HT-29 (cell line): ENCODE measurements at places on chromosomes 16 and 17.

DNA sequence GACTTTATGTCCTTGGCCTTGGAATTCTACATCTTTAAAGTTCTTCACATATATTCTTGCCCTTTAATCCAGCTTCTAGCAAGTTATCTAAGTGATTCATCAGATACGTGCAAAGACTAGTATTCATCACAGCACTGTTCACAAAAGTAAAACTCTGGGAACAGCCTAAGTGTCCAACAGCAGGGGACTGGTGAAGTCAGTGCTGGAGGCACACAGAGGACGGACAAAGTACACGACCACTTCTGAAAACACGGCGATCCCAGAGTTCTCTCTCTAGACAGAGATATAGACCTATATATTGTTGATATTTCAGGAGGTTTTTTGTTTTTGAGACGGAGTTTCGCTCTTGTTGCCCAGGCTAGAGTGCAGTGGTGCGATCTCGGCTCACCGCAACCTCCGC is 12.8 kb downstream of the CTRB1 start:
- no peak for DNase-seq

GRCh38 chr17:54937018-54937417 is 31.4 kb downstream of the COX11 start:
- DNase-seq: no peak

GRCh38 chr17:30854146-30854545 is 22.4 kb downstream of the ATAD5 start:
- DNase-seq: no peak

DNA sequence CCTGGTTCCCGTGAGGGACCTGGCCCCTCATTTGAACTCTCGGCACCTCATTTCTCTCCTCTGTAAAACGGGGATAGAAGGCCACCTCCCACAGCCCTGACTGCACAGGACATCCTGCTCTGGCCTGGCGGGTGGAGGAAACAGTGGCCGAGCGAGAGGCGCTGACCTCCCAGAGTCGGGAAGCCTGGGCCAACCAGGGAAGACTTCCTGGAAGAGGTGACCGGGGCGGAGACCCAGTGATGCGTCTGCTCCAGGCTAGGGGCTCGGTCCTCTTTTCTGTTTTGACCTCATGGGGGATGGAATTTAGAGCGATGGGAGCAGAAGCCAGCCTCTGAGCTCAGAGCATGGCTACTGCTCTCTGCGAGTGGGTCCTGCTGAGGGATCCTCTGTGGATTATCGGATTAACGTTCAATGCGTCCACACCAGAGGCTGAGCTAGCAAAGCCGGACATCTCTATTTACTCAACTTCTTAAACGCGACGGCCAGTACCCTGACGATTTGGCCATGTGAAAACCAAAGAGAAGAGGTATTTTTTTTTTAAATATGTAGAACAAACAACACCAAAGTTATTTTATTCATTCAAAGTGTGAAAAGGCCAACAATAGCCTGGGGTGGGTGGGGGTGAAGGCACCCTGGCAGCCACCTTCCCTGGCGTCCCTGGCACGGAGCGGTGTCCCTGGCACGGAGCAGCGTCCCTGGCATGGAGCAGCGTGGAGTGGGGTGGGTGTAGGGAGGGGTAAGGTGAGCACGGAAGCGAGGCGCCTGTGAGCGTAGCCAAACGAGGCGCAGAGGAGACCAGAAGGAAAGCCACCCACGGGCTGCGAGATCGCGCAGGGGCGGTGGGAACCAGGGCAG is 9.2 kb upstream of the MSLN start:
- DNase-seq: no peak

- no peak for DNase-seq
These were observed 230.4 kb downstream of the C16orf78 start for GRCh38 chr16:49603956-49604355.

DNA sequence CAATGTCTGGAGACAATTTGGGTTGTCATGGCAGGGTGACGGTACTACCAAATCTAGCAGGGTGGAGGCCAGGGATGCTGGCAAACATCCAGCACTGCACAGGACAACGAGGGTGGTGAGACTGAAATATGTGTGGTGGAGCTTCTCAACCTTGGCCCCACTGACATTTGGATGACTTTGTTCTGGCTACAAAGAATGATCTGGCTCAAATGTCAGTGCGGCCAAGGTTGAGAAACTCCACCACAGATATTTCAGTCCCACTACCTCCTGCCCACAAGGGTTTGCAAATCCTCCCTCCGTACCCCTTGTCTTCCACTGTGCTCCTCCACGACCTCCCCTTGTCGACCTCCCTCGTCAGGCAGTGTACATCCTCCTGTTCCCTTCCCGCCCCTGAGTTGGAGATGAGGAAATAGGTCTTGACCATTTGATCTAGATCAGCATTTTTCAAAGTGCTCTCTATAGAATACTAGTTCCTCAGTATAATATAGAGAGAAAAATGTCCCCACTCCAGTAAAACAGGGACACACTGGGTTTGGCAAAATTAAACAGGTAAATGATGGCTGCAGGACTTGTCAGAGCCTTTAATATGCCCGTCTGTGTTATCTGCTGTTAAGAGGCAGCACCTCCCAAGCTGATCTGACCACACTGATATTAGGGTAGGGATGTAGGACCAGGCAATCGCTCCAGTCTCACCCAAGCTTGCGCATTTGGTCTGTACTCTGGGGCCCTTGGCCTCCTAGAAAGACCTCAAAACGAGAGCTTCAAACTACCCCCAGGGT is 6.8 kb downstream of the OSGIN1 start:
- no peak for DNase-seq

GRCh38 chr17:45784741-45785479 is 790 bp downstream of the CRHR1 start:
- no peak for DNase-seq

- no peak for DNase-seq
These were observed 52.6 kb downstream of the HIC1 start for GRCh38 chr17:2107506-2107905.

DNA sequence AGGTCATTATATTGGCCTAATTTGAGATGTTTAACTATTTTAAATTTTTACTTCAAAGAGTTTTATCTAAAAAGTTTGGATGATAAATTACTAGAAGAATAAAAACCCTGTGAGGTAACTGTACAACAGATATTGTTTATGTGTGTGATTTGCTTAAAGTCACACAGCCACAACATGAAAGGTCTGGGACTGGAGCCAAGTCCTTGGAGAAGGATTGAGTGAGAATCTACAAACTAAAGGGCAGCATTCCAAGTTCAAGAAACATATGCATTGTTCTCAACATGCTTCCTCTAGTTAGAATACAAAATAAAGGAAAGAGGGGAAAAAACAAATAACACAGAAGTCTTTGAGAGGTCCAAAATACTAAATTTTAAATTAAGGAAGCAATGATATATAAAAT is 131.5 kb upstream of the MON1B start:
- no peak for DNase-seq

DNA sequence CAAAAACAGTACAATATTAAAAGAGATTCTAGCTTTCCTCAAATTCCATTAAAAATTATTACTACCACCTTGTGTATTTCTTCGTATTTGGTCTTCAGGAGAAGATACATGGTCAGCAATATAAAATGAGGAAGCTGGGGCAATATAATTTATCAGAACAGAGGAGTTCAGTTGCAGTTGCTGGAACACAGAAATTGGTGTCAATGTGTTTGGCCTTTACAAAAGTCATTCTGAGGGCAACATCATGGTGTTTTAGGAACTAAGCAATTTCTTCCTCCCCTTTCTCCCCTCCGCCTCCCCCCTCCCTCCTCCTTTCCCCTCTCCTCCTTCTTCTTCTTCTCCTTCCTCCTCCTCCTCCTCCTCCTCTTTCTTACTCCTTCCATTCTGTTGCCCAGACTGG is 102.1 kb downstream of the YPEL2 start:
- DNase-seq: no peak

DNA sequence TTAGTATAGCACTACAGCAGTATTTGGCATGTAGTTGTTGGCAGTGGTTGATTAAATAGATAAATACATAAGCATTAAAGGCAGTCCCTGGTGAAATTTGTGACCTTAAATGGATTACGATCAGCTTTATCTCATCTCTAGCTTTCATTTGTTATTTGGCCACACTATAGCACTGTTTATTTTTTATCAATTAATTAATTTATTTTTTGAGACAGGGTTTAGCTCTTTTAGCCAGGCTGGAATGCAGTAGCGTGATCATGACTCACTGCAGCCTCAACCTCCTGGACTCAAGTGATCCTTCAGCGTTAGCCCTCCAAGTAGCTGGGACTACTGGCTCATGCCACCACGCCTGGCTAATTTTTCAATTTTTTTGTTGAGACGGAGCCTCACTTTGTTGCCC is 18.7 kb upstream of the ARHGAP17 start:
- DNase-seq: no peak

DNA sequence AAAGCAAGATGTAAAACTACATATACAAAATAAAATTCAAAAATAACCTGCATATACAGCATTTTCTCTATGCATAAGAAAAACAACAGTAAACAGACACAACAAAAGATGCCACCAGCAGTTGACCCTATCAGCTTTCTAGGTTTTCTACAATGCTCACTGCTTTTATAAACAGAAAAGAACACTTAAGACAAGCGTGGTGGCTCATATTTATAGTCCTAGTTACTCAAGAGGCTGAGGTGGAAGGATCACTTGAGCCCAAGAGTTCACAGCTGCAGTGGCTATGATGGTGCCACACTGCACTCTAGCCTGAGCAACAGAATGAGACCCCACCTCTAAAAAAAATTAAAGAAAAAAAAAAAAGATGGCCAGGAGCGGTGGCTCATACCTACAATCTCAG is 46.5 kb upstream of the ATP2A3 start:
- DNase-seq: no peak

GRCh38 chr16:534856-535445 is 7.4 kb downstream of the CAPN15 start:
- DNase-seq: no peak

DNA sequence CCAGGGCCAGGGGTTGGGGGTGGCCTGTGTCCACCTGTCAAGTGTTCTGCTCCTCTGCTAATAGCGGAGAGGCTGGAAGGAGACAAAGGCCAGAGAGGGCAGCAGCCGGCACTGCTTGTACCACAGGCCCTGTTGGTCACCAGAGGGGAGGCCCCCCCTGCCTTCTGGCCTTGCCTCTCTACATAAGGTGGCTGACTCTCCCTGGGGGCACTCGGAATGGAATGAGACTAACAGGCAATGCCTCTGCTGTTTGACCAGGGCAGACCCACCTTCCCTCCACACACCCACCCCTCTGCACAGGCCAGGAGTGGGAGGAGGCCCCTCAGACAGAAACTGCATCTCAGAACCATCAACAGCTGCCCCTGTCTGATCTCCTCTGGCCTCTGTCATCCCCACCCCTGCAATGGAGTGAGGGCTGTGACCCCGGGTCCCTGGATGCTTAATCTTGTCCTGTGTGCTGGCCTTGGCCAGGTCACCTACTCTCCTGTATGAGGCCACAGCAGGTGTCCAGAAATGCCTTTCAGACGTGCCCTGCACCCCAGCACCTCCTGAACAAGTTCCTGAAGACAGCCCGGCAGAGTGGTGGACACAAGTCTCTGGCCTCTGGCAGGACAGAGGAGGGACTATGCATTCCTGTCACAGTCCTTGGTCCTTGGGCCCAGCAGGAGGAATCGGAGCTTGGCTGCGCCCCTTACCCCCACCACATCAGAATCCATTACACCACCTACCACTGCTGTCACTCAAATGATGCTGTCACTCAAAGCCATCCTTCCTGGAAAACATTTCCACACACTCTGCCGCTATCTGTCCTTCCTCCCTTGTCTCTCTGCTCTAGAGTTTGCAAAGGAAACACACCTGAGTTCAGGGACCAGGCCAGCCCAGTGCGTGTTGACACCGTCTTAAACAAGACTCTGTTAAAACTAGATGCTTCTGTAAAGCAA is 107.5 kb upstream of the ZNF750 start:
- no peak for DNase-seq

DNA sequence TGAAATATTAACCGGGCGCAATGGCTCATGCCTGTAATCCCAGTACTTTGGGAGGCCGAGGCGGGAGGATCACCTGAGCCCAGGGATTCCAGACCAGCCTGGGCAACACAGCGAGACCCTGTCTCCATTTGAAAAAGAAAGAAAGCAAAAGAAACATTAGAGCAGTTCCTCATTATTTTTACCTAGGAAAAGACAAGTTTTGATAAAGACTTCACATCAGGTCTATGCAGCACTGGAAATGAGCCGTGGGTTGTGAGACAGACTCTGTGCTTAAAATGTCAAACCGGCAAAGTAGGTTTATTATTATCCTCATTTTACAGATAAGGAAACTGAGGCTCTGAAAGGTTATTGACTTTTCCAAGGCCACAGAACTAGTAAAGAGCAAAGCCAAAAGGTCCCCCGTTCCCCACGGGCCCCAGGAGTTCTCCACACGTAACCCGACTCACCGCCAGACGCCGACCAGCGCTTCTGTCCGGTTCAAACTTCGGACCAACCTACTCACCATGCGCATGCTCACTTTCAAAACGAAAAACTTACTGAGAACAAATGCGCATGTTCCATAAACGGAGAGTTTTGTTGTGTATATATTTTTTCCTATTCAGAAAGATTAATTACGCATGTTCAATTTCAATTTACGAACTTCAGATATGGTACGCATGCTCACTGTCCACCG is 356 bp downstream of the TUBD1 start:
- DNase-seq: peak; percentile 31

DNA sequence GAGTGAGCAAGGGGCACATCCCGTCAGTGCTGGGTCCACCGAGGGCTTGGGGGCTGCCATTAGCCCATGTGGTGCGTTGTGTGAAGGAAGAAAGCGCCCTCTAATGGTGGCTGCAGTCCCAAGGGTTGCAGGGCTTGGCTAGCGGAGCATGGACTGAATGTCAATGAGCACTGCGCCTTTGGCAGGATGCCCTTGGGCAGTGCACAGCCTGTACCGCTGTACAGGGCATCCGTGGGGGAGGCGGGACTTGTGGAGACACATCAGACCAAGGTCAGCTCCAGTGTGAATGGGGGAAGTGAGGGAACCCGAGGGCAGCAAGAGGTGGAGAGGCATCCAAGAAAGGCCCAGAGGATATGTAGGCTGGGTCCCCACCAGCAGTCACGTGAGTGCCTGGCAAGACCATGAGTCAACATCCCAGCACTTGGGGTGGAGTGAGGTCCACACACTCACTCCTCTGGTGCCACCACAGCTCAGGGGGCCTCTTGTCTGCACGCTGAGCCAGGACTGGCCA is 75.5 kb upstream of the MED9 start:
- peak; percentile 18 for DNase-seq
